NCI-H2081 (cell line): ENCODE measurements at places on chromosomes 1 and 21.

GRCh38 chr1:211259638-211260126 is 516 bp downstream of the RCOR3 start:
- DNase-seq, result peak; percentile 82

- peak; percentile 89 for DNase-seq
Observed at GRCh38 chr1:68173283-68173935, 58.9 kb downstream of the WLS start.

GRCh38 chr21:43802713-43803313 is 13.4 kb downstream of the RRP1 start:
- DNase-seq, result no peak

- no peak for DNase-seq
Observed at GRCh38 chr1:170856455-170856854, 78.9 kb upstream of the MROH9 start.

DNA sequence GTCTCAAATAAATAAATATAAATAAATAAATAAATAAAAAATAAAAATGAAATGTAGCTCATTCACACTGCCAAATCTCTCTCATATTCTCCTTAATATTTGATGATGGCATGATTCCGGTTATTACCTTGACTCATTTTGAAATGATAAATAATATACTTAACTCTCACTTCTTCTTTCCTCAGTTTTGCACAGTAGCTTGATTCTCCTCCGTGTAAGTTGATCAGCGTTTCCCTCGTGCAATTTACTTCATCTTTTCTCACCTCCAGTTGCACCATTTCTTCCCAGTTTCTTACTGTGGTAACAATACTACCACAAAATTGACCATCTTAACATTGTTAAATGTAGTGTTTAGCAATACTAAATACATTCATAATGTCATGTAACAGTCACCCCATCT is 111.6 kb downstream of the RIPK4 start:
- DNase-seq, result no peak

DNA sequence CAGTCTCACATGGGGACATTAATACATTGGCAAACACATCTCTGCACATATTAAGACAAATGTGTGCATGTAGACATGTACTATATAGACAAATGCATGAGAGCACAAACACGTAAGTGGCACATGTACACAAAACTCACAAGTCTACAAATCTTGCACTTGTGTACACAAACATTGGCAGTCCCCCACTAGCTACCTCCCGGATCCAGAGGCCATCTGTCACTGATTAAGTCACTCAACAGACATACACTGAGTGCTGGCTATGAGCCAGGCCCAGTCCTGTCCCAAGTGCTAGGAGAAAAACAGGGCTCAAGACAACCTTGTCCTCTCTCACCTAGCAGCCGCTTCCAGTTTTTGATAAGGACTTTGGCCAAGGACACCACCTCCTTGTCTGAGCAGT is 7.0 kb downstream of the TCEA3 start:
- DNase-seq, result peak; percentile 38

DNA sequence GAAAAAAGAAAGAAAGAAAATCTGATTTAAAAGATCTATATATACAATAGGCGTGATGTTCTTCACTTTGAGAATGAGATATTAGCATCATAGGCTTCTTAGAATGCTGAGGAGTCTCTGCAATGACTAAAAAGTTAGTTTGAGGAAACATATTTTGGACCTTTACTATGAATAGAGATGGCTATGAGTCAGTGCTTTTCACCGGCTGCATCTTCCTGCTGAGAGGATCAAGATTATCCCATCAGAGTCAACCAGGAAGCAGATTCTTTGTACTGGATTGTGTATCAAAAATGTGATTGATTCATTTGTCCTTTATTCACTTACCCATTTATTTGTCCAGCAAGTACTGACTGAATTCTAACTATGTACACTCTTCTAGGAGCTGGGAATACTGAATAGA is 144.2 kb downstream of the KCNK2 start:
- no peak for DNase-seq

DNA sequence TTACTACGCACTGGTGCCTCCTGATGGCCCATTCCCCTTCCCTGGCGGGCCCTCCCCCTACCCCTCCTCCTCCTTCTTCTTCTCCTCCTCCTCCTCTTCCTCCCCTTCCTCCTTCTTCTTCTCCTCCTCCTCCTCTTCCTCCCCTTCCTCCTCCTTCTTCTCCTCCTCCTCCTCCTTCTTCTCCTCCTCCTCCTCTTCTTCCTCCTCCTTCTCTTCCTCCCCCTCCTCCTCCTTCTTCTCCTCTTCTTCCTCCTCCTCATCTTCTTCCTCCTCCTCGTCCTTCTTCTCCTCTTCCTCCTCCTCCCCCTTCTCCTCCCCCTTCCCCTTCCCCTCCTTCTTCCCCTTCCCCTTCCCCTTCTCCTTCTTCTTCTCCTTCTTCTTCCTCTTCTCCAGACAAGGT is 64.7 kb upstream of the COG2 start:
- DNase-seq, result no peak

DNA sequence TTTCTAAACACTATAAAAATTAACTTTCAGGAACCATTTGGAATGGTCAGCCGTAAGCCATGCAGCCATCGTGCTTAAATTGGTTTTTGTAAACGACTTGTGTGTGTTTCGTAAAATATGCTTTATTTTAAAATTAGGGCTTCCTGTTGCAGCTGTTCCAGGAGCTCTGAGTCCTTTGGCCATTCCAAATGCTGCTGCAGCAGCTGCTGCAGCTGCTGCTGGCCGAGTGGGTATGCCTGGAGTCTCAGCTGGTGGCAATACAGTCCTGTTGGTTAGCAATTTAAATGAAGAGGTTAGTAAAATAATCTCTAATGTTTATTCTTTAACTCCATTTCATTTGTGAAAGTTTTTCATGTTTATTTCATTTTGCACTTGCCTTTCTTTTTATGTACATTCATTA is 83.1 kb downstream of the PTBP2 start:
- DNase-seq, result peak; percentile 0

GRCh38 chr1:15579683-15580047 is 5.2 kb downstream of the AGMAT start:
- DNase-seq, result no peak

DNA sequence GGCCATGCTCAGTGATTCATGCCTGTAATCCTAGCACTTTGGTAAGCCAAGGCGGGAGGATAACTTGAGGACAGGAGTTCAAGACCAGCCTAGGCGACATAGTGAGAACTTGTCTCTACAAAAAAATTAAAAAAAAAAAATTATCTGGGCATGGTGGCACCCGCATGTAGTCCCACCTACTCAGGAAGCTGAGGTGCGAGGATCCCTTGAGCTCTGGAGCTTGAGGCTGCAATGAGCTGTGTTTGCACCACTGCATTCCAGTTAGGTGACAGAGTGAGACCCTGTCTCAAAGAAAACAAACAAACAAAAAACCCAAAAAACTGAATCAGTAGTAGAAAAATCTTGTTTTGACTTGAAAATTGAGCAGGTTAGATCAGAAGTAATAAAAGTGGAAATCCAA is 67.1 kb upstream of the IPO9 start:
- DNase-seq, result no peak

DNA sequence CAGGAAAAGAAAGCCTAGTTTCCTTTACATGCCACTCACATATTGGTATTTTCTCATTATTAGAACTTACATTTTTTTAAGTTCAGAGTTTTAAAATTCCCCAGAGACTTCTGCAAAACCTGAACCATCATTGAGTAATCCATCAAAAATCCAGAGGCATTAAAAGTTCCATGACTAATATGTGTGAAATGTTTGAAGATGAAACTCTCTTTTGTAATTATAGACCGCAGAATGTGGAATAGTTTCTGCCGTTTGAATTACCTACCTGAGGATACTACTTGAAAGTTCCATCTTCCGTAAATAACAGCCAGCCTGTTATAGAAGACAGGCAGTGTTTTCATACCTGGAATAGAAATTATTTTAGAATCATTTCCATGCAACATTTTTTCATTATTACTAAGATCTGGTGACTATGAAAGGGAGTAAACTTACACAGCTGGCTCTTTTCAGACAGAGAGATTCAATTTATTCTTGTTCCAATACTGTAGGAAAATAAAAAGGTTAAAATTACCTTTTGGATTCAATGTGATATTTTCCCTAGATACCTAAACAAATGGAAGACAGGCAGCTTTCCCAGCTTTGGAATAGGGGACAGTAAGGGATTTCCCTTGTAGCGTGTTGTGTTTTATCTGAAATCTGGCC is 131.4 kb downstream of the ST6GALNAC5 start:
- DNase-seq, result no peak

DNA sequence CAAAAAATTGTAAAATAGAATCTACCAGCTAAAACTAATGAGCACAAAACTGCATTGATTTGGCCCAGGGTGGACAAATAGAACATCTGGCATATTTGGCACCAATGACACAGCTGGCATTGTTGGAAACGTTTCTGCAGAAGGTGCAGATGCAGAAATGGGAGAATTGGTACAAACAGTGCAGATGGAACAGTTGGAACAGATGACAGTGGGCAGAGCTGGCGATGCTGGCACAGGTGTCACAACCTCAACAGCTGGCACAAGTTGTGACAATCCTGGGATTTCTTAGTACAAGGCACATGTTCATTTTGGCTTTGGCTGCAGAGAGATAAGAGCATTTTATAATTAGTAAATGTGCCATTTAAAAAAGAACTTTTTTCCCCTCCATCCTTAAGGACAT is 91.1 kb upstream of the ZBTB18 start:
- DNase-seq, result no peak

GRCh38 chr1:230629511-230629910 is 12.8 kb upstream of the COG2 start:
- DNase-seq, result no peak

- DNase-seq, result no peak
Observed at GRCh38 chr1:42175314-42176054, 10.9 kb upstream of the GUCA2A start.

DNA sequence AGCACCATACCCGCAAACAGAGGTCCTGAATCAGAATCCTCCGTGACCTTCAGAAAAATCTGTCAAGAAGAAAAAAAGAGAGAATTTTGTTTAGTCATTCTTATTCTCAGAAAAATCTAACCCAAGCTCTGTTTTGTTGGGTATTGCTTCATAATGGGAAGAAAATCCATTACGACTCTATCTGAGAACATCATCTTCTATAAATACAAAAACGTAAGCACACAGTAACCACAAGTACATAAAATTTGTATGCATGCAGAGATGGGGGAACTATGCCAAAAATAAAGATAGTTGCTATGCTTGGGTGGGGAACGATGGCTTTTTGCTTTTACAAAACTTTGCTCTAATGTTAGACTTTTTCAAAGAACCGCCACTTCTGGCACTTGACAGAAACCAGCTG is 84.2 kb downstream of the ABCA4 start:
- no peak for DNase-seq

DNA sequence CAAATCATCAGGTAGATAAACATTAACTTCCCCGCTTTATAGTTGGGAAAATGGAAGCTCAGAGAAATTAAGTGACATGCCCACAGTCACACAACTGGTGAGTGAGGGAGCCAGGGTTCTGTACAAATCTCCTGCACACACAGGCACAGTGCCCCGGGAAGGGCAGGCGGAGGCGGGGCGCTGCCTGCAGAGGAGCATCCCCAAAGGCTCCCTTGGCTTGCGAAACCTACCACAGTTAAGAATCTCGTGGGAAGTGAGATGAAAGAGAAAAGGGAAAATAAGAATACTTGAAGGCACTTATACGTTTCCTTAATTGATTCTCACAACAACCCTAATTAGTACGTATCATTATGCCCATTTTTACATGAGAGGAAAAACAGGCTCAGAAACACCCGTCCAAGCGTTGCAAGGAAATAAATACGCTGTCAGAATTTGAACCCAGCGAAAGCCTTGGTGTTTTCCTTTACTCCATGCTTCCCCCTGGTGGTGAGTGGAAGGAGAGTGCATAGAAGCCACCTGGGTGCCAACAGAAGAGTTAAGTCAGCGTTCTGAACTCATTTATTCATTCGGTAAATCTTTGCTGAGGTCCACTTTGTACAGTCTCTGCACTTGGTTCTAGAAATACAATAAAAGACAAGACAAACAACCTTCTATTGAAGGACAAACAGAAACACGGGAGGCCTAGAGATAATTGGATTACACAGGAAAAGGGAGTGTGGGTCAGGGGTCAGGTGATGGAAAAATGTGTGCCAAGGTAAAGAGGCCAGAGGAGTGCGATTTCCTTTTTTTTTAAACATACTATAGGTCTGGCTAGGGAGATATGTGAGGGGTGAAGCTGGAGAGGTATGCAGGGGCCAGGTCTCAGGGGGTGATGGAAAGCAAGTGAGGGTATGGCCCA is 28.4 kb downstream of the ACP6 start:
- DNase-seq, result peak; percentile 67

- no peak for DNase-seq
Observed at GRCh38 chr1:200479816-200480215, 70.0 kb upstream of the ZNF281 start.

DNA sequence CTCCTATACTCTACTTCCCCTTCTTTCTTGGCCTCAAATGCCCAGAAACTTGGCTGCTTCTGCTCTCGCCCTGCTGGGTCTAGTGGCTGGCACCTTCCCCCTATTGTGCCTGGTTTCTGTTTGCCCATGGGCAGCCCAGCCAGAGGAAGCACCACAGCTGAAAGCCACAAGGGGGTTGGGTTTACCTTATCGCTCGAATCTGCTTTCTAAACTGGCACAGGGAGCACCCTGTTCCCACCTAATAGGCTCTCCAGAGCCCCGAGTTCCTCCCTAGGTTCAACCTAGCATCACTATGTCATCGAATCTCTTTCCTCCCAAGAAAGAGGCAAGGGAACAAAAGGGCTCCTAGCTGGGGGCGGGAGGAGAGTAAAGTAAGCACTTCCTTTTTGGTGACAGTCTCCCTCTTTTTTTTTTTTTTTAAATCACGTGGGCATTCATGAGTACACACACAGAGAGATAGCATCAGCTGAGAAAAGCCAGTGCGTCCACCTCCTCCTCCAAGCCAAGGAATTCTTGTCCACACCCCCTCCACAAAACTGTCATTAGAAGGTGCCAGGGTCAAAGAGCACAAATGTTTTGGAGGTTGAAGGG is 72.8 kb downstream of the PLEKHA6 start:
- DNase-seq, result no peak

GRCh38 chr1:30134466-30135217 is 588.7 kb downstream of the MATN1 start:
- no peak for DNase-seq

- no peak for DNase-seq
Observed at GRCh38 chr1:67609577-67610341, 75.2 kb upstream of the GADD45A start.

GRCh38 chr1:43973981-43974442 is 748 bp upstream of the ATP6V0B start:
- no peak for DNase-seq

DNA sequence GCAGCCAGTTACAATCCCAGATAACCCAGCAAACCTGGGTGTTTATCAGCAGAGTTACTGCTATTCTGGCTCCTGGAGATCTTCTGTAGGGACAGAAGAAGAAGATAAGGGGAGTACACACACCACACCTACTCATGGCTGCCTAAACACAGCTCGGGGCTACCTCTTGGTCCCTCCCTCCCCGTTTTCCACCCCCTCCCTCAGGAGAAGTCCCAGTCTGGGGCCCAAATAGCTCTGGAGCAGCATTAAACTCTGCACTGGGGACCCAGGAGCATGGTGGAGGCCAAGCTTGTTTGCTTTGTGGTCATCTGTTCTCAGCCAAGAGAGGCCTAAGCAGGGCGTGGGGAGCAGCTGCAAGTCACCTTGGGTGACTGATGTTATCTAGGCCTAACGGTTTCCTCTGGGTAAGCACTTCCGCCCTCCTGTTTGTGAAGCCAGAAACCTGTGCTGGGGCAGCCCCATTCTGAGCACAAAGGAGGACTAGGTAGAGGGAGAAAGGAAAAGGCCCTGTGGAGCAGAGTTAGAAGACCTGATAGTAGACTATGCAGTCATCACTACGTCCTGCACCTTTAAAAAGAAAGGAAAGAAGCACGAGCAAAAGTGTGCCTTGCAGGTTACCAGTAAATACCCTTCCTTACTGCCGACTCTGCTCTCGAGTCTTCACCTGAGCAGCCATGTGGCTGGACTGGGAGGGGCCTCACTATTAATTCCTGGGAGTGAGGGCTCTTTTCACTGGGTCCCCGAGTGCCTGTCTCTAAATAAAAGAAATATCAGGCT is 2.0 kb upstream of the RCSD1 start:
- DNase-seq, result no peak
